ENCODE measurements at places on chromosomes 2 and 18. TPM values are rescaled to one million over a fixed set of nuclear protein-coding genes. Genes with fewer than 3 reads are reported as not detected.

Gene ERBB4
- 58.8 TPM for polyA plus RNA-seq

Gene DSC2
- 48.3 TPM for polyA plus RNA-seq

Gene RAX
- polyA plus RNA-seq = not detected

Gene ALPI
- 0.10 TPM for polyA plus RNA-seq

Gene TRPM8
- 0.33 TPM for polyA plus RNA-seq

Gene TANC1
- polyA plus RNA-seq = 64.8 TPM

Gene GALNT5
- 0.70 TPM for polyA plus RNA-seq

DNA sequence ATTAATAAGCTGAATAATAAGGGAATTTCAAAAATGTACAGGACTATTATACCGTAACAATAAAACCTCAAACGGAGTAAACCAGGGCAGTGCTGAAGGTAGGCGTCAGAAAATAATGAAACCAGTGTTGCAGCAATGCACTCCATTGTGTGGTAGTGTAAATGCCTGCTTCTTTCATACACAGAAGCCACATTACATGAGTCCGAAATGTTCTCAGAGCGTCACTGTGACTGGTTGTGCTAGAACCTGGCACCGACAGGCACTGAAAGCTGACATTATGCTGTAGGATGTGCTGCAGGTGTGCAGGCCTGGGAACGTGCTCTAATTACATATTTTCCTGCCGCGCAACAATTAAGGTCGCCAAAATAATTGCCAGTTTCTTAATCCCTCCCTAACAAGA lies 53.3 kb downstream of the ZEB2 start:
- no peak for DNase-seq

DNA sequence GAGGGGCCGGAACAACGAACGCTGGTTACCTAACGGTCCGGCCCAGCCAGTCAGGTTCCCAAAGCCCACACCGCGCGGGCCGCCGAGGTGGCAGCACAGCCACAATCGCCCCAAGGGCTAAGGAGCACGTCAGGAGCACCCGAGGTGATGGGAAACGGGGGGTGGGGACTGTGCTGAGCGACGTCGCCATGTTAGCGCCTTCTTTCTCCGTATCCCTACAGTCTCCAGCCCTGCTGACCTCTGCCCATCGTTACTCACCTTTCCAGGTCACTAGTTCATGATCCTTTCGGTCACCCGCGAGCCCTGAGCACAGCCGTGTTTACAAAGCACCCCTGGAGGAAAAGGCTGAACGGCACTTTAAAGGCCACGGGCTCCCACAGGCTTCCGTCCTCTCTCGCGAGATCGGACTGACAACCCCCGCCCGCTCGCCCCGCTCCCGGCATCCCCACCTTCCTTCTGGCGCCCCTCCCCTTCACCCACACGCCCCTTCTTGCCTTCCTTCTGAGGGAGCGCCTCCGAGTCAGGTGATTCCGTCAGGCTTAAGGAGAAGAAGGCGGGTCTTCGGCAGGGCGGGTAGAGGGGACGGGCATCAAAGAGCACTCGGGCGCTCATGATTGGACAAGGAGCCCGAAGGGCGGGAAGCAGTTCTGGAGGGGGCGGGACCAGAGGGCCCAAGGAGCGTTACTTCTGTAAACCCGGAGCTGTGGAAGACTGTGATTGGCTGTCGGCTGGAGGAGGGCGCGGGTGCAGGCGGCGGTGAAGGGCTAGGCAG lies at the start of gene ATF2:
ATF2 (minus strand) TSS at position 412 of the 772 bp plus-strand sequence. CDS start 31,760 bp downstream, outside the sequence.
- DNase-seq = peak; percentile 99

GRCh38 chr2:214382229-214382628 lies 28.6 kb upstream of the VWC2L start:
- no peak for DNase-seq

DNA sequence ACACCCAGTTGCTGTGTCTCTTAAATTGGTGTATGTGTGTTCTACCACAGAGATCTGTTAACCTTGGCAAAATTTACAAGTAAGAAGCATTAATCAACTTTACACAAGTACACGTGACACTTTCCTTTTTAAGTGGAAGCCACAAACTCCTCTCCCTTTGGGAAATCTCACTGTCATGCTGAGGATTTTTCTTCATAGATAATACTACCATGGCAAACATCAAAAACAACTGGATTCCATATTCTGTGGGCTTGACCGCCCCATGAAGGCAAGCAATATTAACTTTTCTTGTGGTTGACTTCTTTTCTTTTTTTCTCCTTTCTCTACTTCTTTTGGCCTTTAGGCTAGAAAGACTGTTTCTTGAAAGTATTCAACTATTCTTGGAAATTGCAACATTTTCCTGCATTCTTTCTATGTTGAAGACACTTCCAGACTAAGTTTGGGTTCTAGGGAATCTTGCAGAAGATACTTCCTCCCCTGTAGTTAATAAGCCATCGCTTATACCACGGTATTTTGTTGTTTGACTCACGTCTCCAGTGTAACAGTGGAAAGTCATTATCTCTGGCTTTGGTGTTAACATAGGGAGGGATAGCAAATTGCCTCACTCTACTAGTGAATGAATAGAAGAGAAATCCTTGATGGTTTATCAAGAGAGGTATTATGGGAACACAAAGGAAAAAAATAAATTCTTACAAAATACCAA lies 79.5 kb downstream of the SLC8A1 start:
- peak; percentile 44 for DNase-seq

- DNase-seq = no peak
Measured at GRCh38 chr2:201208563-201209252, 25.8 kb downstream of the CASP10 start.

- peak; percentile 35 for DNase-seq
Measured at GRCh38 chr2:27705851-27706622, 42.3 kb downstream of the SLC4A1AP start.

- DNase-seq = no peak
Measured at GRCh38 chr2:233404222-233404621, 49.9 kb downstream of the DGKD start.

DNA sequence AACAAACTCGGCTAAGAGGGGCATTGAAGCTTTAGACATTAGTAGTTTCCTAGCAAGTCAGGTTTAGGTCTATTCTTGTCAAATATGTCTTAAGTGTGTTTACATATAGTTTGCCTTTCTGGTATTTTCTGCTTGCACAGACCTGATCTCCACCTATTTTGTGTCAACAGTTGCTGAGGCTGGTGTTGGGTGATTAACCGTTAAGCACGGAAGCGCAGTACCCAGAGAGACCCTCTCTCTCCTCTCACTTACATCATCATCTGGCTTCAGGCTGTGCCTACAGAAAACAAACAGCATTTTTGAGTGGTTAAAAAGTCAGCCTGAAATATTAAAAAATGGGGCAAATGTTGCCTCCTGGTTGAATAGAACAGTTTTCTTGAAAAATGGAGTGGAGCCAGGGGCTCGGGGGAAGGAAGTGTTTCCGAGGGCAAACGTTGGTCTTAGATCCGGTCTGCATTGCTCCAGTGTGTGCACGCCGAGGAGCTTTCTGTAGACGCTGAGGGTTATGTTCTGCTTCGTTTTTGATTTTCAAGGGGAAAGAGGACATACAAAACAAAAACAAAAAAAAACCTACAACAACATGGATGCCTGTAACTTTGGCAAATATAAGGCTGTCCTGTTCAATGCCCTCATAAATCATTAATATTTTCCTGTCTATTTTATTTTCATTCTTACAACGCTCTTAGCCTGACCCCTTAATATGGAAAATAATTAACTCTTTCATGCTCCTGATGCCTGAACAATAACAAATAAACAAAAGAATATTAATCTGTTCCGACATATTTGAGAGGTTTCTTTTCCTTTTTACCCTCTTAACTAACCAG lies 120.8 kb downstream of the MEIS1 start:
- DNase-seq = no peak

DNA sequence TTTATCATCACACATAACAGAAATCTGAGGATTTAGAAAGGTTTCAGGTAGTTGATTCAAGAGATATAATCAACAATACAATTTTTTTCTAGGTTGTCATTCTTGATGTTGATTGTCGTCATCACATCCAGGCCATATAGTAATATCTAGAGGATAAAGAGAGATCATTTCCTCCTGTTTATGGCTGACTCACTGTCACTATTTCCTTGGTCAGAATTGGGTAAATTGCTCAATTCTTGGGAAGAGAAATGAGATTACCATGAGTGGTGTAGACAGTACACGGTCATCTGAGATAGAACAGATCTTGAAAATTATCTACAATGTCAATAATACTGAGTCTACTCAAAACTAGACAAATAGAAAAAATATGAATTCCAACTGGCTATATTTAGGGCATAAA lies 78.8 kb downstream of the ZNF804A start:
- DNase-seq = no peak

GRCh38 chr2:127829845-127830246 lies 18.9 kb upstream of the WDR33 start:
- peak; percentile 27 for DNase-seq

GRCh38 chr2:178237488-178238153 lies 43.3 kb downstream of the OSBPL6 start:
- no peak for DNase-seq

GRCh38 chr18:4639628-4640310 lies 184.7 kb upstream of the DLGAP1 start:
- DNase-seq = no peak

- no peak for DNase-seq
Measured at GRCh38 chr2:203592470-203592869, 57.4 kb upstream of the RAPH1 start.

GRCh38 chr2:97719362-97720155 lies 6.2 kb downstream of the ZAP70 start:
- DNase-seq = no peak

DNA sequence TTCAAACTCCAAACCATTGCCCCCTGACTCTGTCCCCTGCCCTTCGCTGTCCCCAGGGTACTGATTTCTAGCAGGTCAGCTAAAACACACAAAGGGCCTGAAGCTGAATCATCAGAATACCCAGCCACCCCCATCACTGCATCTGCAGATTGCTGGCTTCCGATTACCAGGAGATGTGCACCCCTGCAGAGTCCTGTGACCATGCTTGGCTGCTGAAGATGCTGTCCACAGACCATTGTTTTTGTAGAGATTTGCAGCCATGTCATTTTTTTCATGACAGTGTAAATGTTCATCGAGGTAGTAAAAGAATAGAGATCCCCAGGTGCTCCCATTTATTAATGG lies 463.3 kb downstream of the STK39 start:
- no peak for DNase-seq

GRCh38 chr2:47891369-47892337 lies 14.6 kb downstream of the FBXO11 start:
- DNase-seq = no peak

GRCh38 chr18:55447672-55448018 lies 140.3 kb downstream of the TCF4 start:
- no peak for DNase-seq
